ENCODE measurements at places on chromosomes 3 and 15.

DNA sequence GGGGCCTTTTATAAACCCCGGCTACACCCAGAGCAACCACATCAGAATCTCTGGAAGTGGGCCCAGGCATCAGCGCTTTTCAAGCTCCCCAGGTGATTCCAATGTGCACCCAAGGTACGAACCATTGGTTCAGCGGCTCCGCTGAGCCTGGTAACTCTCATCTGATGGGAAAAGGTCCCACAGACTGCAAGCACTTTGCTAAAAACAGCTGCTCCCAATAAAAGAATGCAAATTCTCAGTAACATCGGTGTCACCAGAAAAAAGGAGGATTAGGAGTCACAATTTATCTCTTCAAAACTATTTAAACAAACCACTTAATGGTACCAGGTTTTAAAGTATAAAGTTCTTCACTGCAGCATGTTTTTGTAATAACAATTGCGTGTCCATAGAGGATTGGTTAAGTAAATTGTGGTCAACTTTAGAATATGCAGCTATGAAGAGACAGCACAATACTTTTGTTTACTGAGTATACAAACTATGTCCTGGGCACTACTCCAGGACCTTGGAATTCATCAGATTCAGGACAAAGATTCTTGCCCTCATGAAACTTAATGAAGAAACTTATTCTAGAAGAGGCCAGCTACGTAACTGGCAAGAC is 660.7 kb upstream of the ADAMTS9 start:
- DNase-seq = no peak

DNA sequence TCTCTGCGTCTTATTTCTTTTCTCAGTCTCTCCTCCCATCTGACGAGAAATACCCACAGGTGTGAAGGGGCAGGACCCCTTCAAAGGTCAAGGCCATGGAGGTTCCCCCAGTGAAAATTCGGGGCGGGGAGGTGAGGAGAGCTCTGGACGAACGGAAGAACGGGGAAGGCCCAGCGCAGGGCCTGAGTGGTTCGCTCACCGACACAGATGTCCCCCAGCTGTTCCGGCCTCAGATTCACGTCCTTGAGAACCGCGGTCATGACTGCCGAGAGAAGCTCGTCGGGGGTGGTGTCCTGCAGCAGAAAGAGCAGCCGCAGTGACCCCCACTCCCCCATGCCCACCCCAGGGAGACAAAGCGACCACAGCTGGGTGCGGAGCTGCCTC is 542 bp downstream of the ACAA1 start:
- DNase-seq = peak; percentile 38

DNA sequence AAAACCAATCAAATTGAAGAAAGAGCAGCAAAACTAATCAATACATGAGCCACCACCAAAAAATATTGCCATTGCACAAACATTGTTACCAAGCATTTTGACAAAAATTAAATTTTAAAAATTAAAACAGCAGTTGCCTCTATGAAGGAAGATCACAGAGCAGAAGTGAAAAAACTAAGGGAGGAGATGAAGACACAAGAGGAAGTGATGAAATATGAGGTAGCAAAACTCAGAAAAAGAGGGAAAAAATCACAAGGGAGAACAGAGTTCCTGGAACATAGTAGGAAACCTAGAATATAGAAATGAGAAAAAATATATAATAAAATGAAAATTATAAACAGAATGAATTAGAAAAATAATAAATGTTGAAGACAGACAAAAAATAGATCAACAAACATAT is 7.3 kb upstream of the SERPINI2 start:
- no peak for DNase-seq

GRCh38 chr15:63372018-63372705 is 9.5 kb downstream of the CA12 start:
- no peak for DNase-seq

DNA sequence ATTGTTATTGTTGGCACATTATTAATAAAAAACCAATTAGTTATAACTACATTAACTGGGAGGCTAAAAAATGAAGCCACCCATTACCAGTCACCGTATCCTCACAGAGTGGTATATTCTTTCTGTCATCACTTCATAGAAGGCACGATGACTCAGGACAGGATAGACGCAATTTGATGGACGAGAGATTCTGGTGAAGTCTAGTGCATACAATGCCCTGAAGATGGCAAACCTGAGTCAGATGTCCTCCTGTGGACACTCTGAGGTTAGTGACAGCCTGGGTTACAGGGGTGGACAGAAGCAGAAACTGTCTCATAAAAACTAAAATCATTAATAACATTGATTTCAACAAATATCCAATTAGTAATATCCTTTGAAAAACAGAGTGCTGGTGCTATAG is 150.3 kb downstream of the SLC9A9 start:
- no peak for DNase-seq

- peak; percentile 37 for DNase-seq
Measured at GRCh38 chr3:128950223-128950938, 43.5 kb downstream of the CFAP92 start.

- DNase-seq = no peak
Measured at GRCh38 chr3:120855665-120856437, 52.2 kb upstream of the STXBP5L start.

- DNase-seq = no peak
Measured at GRCh38 chr3:172218350-172219323, 179.3 kb downstream of the FNDC3B start.

GRCh38 chr3:128605091-128606046 is 45.2 kb downstream of the RPN1 start:
- DNase-seq = no peak

DNA sequence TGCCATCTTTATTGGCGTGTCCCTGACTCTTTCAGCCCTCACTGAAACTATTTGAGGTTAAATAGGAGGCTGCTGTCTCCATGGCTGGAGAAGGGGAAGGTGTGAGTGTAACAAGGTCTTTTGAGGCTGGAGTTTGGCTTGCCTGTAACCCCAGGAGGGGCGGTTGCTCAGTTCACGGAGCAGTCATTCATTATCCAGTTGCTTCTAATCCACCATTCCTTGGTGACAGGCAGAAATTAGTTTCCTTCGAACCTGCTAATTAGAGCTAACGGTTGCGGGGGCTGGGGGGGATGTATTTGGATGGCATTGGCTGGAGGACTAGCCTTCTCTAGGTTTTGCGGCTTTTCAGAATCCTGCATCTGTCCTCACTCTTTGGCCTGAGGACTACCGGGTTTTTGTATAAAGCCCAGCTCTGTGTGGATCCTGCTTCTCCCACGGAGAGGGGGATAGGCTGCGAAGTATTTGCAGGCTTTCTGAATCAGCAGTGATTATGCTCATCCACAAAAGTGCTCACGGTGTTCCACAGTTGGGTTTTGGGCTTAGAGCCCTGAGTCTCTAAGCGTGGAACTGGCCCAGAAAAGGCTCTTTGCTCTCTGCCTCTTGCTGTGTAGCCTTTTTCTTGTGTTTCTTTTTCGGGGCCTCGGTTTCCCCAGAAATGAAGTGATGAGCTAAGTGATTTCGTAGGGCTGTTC is 18.6 kb downstream of the FGD5 start:
- DNase-seq = no peak

- DNase-seq = no peak
Measured at GRCh38 chr3:149001727-149002126, 10.4 kb downstream of the GYG1 start.

DNA sequence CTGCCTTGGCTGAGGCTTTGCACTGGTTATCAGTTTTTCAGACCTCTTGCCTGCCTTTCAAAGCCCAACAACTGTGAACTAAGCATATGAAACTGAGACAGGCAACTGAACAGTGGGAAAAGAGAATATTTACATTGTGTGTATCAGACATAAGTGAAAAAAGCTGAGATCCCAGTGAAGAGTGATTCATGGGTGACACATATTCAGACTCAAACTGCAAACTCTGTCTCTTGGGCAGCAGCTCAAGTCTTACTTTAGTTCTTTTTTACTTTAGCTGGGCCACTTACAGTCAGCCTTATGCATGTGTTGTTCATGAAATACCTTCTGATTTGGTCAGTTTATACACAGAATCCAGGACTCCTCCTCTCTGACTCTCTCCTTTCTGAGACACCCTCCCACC is 19.2 kb downstream of the SUCLG2 start:
- no peak for DNase-seq

GRCh38 chr3:16484984-16485383 is 28.5 kb downstream of the RFTN1 start:
- DNase-seq = no peak

GRCh38 chr3:137035631-137036030 is 77.8 kb downstream of the IL20RB start:
- no peak for DNase-seq

GRCh38 chr3:117628823-117629291 is 919.3 kb downstream of the TUSC7 start:
- DNase-seq = no peak

DNA sequence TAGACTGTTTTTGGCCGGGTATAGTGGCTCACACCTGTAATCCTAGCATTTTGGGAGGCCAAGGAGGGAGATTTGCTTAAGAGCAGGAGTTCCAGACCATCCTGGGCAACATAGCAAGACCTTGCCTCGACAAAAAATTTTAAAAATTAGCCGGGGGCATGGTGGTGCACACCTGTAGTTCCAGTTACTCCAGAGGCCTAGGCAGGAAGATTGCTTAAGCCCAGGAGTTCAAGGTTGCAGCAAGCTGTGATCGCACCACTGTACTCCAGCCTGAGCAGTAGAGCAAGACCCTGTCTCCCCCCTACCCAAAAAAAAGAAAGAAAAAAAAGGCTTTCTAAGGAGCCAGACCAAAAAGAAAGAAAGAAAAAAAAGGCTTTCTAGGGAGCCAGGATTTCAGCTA is 36.7 kb downstream of the TMOD3 start:
- no peak for DNase-seq

DNA sequence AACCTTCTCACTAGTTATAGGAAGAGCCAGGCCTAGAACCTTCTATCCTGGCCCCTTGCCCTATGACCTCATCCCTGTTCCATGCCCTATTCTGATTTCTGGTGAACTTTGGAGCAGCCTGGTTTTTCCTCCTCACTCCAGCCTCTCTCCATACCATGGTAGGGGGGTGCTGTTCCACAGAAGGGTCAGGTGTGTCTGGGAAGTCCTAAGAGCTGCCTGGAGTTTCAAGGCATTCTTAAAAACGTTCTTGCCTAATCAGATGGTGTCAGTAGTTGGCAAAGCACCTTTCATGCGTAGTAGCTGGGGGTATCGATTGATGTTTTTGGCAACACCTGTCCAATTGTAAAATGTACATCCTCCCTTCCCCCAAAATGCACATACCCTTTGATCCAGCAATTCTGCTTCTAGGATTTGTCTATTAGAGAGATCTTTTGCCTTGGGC is 16.8 kb upstream of the ALPK3 start:
- DNase-seq = no peak

DNA sequence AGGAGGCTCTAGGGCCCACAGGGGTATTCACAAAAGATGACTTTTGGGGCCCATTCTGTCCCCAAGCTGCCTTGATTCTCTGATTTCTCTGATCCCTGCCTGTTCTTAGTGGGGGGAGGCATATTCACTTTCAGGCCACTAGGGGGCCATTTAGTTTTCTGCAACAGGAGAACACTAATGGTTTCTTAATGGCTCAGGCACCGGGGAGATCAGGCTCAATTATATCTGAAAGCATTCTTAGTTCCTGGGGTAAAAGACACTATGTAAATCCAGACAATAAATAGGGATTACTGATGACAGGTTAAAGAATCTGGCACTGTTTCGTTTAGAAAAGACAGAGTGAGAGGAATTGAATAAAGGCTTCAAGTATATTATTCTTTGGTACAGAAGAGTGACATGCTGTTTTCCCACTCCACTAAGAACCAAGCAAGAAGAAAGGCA is 2.5 kb upstream of the INAFM2 start:
- DNase-seq = peak; percentile 75

DNA sequence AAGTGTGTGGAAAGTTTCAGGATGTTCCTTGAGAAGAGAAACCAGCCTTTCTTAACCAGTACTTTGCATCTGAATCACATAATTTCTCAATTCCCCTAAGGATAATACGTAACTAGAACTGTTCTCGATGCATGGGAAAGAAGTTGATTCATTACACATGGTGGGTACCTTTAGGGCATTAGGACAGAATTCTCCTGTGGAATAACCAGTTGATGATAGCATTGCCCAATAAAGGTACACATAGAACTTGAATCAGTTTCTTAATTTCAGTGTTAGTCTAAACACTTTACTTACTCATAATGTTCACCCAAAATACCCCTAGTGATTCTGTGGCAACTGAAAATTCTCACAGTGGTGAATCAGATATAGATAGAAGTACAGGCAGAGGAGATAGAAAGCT is 1030.9 kb downstream of the ROBO1 start:
- no peak for DNase-seq
